ENCODE measurements at places on chromosomes 7 and 10.

DNA sequence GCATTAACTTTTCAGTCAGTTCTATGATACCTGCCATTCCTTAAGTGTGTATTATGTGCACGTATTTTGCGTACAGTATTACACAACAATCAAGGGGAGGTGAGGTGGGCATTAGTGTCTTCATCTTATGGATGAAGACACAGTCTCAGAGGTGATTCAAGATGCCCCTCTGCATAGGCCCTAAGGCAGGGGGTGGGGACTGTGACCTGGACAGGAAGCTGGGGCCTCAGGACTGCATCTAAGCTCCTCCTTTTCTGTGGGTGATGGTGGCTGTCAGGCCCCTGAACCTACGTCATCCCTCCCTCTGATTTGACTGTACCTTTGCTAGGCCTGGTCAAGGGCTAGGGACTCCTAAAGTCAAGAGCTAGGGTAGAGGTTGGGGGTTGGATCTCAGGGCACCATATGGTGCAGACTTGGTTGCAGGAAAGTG lies 38.9 kb downstream of the HK1 start:
- DNase-seq: no peak

GRCh38 chr7:471866-472639 lies 47.6 kb downstream of the PDGFA start:
- DNase-seq: no peak

GRCh38 chr10:129626309-129626708 lies 159.3 kb downstream of the MGMT start:
- DNase-seq: no peak

- DNase-seq: no peak
These were observed 28.5 kb downstream of the GSDME start for GRCh38 chr7:24728503-24729364.

GRCh38 chr10:131088619-131089018 lies 222.9 kb downstream of the TCERG1L start:
- DNase-seq: no peak

- DNase-seq: no peak
These were observed 309.0 kb upstream of the IMMP2L start for GRCh38 chr7:111871283-111871682.

- DNase-seq: no peak
These were observed 147.1 kb downstream of the ITGA8 start for GRCh38 chr10:15572531-15573045.

GRCh38 chr7:1218541-1219165 lies 14.0 kb upstream of the UNCX start:
- no peak for DNase-seq

GRCh38 chr10:125533866-125534265 lies 149.1 kb downstream of the TEX36 start:
- no peak for DNase-seq

DNA sequence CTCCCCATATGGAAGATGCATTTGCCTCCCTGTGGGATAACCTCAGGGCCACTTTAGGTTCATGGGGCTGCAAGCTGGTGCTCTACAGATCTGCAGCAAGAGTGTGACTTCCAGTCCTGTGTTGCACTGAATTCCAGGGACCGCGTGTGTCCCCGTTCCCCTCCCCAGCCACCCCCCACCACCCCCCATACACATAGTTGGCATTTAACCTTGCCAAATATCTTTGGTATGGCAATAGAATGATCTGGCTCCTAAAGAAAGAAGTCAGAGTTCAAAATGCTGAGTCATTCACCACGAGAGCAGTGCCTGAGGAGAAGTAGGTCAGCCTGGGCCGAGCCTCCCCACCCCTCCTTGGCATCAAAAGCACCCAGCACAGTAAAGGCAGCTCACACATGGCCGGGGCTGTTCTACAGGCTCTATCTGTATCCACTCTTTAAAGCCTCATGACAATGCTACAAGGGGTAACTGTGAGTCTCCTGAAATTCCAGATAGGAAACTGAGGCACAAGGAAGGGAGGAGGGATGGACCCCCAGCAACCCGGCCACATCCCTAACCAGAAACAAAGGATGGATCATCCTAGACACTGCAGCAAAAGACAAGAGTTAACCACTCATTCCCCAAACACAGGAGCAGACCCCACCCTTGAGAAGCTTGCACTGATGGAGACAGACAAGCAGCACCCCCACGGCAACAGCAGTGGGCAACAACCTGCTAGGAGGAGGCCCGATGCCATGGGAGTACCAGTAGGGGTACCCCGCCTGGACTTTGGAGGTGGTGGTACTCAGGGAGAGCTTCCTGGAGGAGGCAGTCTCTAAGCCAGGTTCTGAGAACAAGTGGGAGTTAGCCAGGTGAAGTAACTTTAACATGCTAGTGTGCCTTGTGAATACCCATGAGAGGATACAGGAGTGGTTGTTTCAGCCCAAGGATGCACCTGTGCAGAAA lies 70.3 kb upstream of the NANOS1 start:
- no peak for DNase-seq

GRCh38 chr10:983971-984655 lies 4.1 kb upstream of the GTPBP4 start:
- no peak for DNase-seq

DNA sequence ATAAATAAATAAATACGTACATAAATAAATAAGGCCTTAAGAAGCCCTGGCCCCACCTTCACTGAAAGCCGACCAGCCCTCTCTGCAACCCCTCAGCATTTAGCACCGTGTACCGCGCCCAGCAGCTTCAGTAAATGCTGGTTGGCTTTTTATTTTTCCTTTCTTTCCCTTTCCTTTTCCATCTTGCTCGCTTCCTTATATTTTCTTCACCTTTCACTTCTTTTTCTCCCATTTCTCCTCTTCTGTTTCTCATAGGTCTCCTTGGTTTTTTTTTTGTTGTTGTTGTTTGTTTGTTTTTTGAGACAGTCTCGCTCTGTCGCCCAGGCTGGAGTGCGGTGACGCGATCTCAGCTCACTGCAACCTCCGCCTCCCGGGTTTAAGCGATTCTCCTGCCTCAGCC lies 11.2 kb downstream of the ZAN start:
- DNase-seq: no peak

GRCh38 chr10:126972635-126973414 lies 67.6 kb downstream of the DOCK1 start:
- no peak for DNase-seq

GRCh38 chr10:12177642-12178041 lies 18.0 kb downstream of the NUDT5 start:
- no peak for DNase-seq

DNA sequence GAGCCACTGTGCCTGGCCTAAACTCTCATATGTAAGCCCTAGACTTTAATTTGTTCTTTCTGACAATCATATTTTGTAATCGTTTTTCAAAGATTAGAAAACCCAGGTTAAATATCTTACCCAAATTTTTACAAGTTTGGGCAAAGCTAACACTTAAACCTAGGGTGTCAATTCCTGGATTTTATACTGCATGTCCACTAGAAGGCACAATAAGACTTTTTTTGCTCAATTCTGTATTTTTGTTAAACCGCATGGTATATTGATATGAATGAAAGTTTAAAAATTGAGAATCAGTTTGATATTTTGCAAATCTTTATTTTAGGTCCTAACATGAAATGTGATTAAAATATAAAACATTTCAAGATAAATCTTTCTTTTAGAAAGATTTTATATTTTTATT lies 29.3 kb downstream of the DYNC2I1 start:
- DNase-seq: no peak

DNA sequence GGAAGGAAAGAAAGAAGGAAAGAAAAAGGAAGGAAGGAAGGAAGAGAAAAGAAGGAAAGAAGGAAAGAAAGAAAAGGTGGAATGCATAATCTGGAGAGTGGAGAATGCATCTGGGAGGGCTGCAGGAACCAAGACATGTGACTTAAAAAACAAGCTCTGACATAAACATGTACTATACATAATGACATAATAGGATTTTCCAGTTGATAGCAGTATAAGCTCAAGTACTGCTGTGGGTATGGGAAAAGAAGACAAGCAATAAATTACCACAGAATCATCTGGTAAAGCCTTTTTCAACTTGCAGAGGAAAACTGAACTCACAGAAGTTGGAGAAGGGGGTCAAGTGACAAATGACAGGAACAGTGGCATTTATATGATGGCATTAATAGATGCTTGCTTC lies 345.9 kb downstream of the PLXDC2 start:
- no peak for DNase-seq

DNA sequence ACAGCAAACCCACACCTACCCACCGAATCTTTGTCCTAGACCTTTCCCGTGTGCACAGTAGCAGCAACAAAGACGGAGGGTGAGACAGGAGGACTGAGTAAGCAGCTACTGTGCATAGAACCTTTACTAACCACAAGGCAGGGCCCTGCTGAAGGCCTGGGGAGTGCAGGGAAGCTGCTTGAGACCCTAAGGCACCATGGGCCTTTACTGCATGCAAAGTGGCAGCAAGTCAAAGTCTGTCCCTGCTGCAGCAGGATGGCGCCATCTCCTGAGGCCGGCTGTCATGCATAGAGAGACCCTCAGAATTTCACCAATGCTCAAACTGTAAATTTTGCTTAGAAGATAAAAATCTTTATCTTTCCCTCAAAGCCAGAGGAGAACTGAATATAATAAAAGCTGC lies 610.5 kb downstream of the ACTR3B start:
- DNase-seq: no peak

DNA sequence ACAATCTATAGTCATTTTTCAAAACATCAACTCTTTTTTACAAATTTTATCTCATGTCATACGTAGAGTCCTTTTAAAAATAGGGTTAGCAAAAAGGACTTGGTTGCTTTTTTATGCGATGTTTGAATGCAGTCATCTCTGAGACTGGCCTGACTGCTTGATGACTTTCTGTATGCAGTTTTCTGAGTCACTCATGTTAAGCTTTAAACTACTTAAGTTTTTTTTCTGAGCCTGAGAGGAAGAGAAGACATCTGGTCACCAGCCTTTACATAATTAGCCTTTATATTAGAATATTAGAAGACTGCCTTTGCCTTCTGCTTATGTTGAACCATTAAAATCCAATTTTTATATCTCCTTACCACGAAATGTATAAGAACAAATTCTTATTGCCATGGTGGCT lies 834.4 kb upstream of the MBL2 start:
- no peak for DNase-seq

DNA sequence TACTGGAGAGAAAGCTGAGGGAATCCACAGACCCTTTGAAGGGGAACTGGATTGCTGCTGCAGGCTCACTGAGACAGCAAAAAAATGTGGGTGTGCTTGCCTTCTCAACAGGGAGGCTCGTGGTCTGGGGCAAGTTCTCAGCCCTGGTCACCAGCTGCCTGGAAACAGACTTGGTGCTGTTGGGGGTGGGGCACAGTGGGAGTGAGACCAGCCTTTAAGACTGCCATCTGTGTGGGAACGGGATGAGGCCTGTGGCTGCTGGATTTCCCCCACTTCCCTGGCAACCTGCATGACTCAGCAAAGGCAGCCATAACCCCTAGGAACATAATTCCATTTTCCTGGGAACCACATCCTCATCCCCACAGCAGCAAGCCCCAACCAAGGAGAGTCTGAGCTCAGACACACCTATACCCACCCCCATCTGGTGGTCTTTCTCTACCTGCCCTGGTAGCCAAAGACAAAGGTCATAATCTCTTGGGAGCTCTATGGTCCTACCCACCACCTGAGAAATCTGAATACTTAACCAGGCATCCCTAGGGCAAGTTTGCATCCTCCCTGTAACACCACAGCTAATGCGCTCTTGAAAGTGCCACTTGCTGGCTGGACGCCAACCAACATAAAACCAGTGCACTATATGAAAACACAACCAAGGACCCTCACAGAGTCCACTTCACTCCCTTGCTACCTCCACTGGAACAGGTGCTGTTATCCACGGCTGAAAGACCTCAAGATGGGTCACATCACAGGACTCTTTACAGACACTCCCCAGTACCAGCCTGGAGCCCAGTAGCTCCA lies 45.0 kb upstream of the TFEC start:
- DNase-seq: no peak

DNA sequence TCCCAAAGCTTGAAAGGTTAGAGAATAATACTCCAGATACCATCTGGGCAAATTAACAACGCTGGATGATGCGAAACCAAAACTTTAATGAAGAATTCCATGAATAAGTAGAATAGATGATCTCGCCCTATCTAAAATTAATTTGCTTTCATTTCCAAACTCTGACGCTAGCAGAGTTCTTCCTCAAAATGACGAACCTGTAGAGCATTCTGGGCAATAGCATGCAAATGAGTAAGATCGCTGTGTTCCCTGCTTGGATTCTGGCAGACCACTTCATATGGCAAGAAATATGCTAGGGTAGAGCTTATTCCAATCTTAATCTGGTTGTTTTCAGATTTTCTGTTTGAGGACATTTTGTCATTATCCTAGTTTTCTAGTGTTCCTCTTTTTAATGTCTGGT lies 36.1 kb upstream of the SMNDC1 start:
- no peak for DNase-seq

GRCh38 chr7:66877577-66878300 lies 43.3 kb upstream of the TMEM248 start:
- no peak for DNase-seq

- no peak for DNase-seq
These were observed 10.4 kb upstream of the ATXN7L1 start for GRCh38 chr7:105886776-105887175.

DNA sequence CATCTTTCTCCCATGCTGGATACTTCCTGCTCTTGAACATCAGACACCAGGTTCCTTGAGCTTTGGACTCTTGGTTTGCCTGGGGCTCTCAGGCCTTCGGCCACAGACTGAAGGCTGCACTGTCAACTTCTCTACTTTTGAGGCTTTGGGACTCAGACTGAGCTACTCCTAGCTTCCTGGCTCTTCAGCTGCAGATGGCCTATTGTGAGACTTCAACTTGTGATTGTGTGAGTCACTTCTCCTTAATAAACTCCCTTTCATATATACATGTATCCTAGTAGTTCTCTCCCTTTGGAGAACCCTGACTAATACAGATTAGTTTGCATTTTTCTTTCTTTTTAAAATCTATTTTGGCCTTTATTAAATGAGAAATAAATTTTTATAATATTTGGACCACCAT lies 276.2 kb upstream of the SEMA3C start:
- DNase-seq: no peak

GRCh38 chr10:93124580-93125318 lies 51.1 kb downstream of the CYP26A1 start:
- no peak for DNase-seq

DNA sequence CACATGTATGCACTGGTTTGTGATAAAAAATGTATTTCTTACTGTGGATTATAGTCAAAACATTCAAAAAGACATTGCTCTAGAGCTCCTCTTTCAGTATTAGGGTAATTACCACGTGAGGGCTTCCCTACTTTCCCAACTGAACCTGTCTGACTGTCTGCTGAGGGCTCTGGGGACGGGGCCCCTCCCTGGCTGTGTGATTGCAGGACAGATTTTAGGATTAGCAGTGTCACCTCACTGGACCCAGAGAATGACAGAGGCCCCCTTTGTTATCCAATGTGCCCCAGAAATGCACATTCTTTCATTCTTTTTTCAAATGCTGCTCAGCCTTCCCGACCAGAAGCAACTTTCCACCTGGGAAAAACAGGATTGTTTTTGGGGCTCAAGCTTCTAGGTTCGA lies 43.6 kb upstream of the MXI1 start:
- no peak for DNase-seq

GRCh38 chr10:123604506-123604905 lies 61.6 kb upstream of the GPR26 start:
- no peak for DNase-seq

- DNase-seq: no peak
These were observed 415.3 kb upstream of the SEMA3D start for GRCh38 chr7:85602196-85602595.

GRCh38 chr10:124287071-124287685 lies 131.5 kb downstream of the OAT start:
- no peak for DNase-seq

GRCh38 chr7:95694334-95694733 lies 78.0 kb upstream of the DYNC1I1 start:
- no peak for DNase-seq

Measured in stimulated activated CD4-positive, alpha-beta T cell treated with anti-CD3 and anti-CD28 coated beads, Interleukin-1b, Interleukin-23, amount 100 ng/mL, for 24 hours (primary cell).